NCI-H774 (cell line): ENCODE measurements at places on chromosomes 5 and 9.

DNA sequence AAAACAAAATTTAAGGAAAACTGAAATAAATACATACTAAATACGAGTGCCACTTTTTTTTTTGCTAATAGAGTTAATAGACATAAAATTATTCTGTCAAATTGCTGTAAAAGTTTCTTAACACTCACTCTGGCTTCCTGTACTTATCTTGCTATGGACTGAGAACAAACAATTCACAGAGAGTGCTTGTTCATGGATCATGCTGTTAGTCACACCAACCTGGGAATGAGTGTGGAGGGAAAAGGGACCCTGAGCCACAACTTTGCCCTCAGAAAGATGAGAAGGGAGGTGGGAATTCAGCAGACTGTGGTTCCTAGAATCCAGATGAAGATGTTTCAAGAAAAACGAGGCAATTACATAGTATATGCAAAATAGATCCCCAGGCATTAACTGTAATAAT lies 246.9 kb downstream of the FBXL7 start:
- no peak for DNase-seq

DNA sequence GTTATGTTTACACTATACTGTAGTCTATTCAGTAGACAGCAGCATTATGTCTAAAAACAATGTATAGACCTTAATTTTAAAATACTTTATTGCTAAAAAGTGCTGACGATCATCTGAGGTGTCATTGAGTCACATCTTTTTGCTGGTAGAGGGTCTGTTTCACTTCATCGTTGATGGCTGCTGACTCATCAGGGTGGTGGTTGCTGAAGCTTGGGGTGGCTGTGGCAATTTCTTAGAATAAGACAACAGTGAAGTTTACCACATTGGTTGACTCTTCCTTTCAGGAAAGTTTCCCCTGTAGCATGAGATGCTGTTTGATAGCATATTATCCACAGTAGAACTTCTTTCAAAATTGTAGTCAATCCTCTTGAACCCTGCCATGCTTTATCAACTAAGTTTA lies 150.3 kb downstream of the FBXL7 start:
- DNase-seq = no peak

- DNase-seq = no peak
Observed at GRCh38 chr5:113166852-113167366, 190.3 kb downstream of the DCP2 start.

- no peak for DNase-seq
Observed at GRCh38 chr5:58486290-58486689, 4.9 kb upstream of the GAPT start.

GRCh38 chr9:71797266-71797665 lies 29.0 kb upstream of the CEMIP2 start:
- DNase-seq = no peak

DNA sequence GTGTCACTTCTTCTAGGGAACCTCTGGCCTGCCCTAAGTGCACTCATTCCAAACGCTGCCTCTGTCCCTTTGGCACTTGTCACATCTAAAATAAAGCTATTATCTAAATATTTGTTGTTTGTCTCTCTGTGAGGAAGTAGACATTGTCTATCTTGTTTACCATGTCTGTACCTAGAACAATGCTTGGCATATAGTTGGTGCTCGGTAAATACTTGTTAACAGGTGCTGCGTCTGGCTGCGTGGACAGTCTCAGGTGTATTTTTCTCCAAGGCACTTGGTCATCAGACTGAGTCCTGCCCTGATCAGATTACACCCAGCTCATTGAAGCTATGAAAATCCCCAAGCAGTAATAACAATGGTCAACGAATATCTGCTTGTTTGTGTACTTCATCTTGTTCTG lies 174.9 kb upstream of the SMIM23 start:
- DNase-seq = peak; percentile 71

GRCh38 chr9:124706685-124707084 lies 64.4 kb downstream of the NR6A1 start:
- no peak for DNase-seq

DNA sequence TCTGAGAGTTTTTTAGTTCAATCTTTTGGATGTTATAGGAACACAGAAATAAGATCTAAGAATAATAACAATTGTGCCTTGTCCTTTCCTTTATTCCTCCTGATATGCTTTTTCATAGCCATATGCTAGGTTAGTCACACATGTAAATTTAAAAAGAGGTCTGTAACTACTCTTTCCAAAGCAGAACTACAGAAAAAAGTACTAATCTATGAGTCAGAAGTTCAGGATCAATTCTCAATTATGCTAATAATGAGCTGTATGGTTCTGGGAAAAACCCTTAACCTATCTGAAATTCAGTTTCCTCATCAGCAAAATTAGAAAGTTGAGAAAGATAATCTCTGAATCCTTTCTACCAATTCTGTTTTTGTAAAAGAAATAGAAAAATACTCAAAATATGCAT lies 44.4 kb downstream of the ANKRD31 start:
- no peak for DNase-seq

- no peak for DNase-seq
Observed at GRCh38 chr5:179409806-179410205, 64.5 kb upstream of the ADAMTS2 start.

DNA sequence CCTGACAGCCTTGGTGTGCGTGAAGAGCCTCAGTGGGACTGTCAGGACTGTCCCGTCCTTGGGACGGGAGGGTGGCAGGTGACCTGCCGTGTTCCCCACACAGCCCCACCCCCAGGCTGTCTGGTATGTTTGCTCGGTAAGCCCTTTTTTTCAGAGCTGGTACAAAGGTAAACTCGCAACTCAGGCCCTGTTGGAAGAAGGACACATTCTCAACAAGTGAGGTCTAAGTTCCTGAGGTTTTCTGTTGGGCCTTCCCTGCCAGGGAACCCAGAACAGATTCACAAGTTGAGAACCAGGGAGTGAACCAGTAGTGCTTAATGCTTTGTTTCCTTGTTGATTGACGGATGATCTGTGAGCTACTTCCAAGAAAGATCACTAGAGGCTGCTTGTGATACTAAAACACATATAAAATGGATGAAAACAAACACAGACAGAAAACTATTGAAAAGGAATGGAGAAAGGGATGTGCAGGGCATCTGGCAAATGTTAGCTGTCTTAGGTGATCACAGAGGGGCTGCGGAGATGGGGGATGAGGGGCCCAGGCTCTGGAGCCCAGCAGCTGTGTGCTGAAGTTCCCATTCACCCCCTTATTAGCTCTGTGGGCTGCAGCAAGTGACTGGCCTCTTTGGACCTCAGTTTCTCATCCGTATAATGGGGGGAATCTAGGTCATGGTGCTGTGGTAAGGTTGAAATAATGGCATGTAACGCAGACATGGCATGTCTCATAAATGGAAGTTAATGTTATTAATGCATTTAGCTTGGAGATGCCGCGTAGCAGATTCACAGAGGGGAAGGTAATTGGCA lies 2.7 kb downstream of the NDST1 start:
- no peak for DNase-seq

DNA sequence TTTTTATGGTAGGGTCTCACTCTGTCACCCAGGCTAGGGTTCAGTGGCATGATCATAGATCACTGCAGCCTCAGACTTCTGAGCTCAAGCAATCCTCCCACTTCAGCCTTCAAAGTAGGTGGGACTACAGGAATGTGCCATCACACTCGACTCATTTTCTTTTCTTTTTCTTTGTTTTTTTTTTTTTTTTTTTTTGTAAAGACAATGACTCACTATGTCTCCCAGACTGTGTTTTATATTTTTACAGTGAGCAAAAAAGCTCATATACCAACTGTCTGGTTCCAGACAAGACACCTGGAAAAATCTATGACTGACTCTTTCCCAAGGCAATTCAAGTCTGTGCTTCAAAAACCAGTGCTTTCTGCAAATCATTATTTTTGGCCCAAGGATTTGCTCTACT lies 10.8 kb upstream of the FOXD1 start:
- DNase-seq = no peak

DNA sequence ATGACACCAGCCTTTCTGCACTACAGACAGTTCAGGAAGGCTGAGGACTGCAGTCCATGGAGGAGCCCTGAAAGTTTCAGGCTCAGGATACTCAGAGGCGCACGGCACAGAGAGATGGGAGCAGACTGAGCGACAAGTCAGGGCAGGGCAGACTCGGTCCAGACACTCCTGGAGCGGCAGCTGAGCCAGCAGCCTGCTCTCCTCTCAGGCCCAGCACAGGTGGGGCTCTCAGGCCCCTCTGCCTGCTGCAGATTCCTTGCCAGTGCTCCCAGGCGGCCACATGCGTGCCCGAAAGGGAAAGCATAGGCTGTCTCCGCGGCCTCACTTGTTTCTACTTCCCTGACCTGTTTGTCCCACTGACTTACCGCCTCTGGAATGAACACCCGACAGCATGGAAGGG lies 228.3 kb downstream of the IRX2 start:
- no peak for DNase-seq

GRCh38 chr5:148833925-148834324 lies 7.5 kb downstream of the ADRB2 start:
- DNase-seq = no peak

- no peak for DNase-seq
Observed at GRCh38 chr5:138639326-138639725, 64.1 kb upstream of the HSPA9 start.

- no peak for DNase-seq
Observed at GRCh38 chr5:10551782-10552138, 12.1 kb upstream of the ANKRD33B start.

DNA sequence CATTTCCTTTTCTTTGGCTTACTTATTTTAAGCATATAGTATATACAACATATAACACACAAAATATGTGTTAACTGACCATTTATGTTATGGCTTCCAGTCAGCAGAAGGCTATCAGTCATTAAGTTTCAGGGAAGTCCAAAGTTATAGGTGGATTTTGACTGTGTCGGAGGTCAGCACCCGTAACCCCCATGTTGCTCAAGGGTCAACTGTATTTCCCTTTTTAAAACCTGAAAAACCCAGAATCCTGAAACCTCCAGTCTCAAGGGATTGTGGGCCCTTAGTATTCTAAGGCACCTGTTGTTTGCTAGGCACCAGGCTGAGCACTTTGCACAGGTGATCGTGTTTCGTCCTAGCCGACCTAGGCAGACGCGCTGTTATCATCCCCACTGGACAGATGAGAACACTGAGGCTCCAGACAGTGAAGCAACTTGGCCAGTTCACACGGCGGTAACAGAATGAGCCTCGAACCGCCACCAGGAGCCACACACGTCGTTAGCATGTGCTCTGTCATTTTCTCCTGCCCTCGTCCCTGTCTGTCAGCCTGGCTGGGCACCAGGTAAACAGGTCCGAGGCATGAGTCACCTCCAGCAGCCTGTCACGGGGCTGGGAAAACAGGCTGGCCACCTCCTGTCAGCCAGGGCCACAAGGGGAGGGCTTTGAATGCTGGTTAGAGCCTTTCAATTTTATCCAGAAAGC lies 39.9 kb downstream of the DUSP1 start:
- DNase-seq = no peak

- DNase-seq = peak; percentile 13
Observed at GRCh38 chr5:94470802-94471201, 147.6 kb downstream of the KIAA0825 start.

GRCh38 chr5:74667396-74667795 lies 17.6 kb upstream of the HEXB start:
- no peak for DNase-seq

DNA sequence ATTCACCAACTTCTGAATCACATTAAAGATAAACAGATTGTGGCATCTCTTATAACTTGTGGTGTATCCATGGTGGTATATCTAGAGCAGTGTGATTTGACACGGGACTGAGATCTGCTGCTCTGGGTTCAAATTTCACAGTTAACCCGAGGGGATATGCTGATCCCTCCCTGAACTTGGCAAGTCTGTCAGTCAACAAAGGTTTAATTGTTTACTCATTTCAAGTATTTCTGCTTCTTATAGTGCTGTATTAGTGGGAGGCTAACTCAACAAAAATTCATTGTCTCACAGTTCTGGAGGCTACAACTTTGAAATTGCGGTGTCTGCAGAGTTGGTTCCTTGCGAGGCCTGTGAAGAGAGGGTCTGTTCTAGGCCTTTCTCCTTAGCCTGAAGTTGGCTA lies 1175.2 kb downstream of the PTPRD start:
- DNase-seq = no peak

- no peak for DNase-seq
Observed at GRCh38 chr5:133086366-133086875, 34.6 kb downstream of the HSPA4 start.

DNA sequence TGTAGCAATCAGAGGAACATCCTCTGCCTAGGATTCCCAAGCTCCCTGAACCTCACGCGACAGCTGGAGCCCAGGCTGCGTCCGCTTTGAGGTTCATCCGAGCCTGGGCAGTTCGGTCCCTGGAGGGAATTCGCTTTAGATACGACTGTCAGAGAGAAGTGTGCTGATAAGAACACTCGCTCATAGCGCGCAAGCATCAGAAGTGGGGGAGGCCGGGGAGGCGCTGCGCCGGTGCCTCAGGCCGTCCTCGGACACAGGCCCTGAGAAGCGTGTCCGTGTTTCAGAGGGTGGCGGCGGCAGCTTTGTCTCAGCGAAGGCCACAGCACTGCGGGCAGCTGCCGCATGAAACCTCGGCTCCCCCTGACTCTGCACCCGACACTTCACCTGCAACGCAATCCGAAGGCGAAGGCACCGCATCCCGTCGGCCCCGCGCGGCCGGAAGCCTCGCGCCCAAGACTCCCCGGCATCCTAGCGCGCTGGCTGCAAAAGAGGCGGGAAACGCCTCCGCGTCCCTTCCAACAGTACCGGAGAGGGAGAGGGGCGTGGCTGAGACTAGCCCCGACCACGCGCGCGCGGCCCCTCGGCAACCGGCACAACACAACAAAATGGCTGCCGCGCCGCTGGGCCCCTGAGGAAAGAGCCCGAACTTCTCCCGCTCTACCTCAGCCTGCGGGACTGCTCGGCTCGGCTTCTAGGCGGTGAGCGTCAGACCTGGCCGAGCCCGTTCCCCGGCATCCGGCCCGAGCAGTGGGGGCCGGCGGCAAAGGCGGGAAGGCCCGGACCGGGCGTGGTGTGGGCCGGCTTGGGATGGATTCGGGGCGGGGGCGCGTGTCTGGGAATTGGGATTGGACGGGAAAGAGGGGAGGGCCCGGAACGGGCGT lies at the start of gene CNTRL:
Gene CNTRL, plus strand, starts transcription at position 586 of the 881 bp plus-strand sequence. CDS start 13,372 bp downstream, outside the sequence.
- peak; percentile 97 for DNase-seq

GRCh38 chr5:4093236-4093635 lies 497.6 kb downstream of the IRX1 start:
- no peak for DNase-seq

GRCh38 chr5:51567636-51568035 lies 184.4 kb downstream of the ISL1 start:
- DNase-seq = no peak

- DNase-seq = no peak
Observed at GRCh38 chr9:125142560-125143376, 560 bp downstream of the SCAI start.

DNA sequence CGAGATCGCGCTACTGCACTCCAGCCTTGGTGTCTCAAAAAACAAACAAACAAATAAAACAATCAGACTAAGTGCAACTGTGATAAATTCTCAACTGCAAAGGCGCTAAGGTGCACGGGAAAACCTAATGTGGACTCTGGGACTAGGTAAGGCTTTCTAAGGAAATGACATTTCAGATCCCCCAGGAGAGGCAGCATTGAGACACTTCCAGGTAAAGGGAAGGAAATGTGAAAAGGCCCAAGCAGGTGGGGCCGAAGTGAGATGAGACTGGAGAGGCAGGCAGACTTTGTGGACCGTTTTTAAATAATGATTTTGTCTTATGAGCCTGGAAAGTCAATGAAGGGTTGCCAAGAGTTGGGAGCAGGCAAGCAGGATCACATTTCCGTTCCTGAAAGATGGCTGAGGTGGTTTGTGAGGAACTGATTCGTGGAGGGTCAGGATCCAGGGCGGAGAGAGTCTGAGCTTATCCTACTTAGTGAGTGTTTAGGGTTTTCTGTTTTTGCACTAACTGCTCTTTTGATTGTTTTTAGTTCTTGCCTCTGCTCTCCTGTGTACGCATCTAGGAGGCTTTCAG lies 2.0 kb upstream of the APBA1 start:
- DNase-seq = no peak
